Inflammatory macrophage (primary cell): ENCODE measurements at places on chromosomes 7 and 10.

DNA sequence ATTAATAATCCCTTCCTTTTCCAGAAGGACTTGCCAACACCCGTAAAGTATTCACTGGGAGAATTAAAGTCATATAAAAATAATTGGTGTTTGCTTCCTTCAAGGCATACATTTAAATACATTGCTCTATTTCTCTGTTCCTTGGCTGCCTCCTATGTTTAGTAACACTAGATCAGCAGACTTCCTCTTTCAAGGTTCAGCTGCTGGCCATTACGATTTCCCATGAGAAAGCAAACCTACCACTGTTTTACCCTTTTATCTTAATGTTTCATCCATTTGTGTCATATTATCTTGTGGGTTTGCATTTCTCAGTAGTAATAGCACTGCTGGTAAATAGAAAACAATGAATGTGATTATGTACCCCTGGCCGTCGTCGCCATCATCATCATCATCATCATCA lies 313.8 kb upstream of the BMPER start:
- no peak for DNase-seq

- DNase-seq, result no peak
Measured at GRCh38 chr7:105776068-105776790, 100.2 kb downstream of the ATXN7L1 start.

- DNase-seq, result no peak
Measured at GRCh38 chr7:96090756-96091155, 231.1 kb downstream of the SLC25A13 start.

- DNase-seq, result peak; percentile 78
Measured at GRCh38 chr10:117071286-117072050, 66.5 kb upstream of the SHTN1 start.

- DNase-seq, result no peak
Measured at GRCh38 chr10:133236401-133237240, 1.0 kb upstream of the VENTX start.

DNA sequence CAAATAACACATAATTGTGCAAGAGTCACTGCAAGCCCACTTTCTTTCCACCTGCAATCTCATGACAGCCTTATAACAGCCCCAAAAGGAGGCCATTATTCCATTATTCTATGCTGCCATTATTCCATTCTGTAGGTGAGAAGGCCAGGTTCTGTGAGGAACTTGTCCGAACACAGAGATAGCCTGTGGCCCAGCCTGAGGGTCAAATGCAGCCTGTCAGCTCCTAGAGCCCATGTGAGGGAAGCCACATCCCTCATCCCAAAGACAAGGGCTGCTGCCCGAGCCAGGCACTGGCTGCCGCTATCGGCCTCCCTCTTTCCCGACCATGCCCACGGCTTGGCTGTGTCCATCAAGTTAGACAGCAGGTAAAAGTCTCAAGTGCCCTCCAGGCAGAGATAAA lies 24.1 kb upstream of the C10orf71 start:
- DNase-seq, result no peak
